ENCODE measurements at places on chromosomes 1 and 21.

- DNase-seq: no peak
These were observed 2.1 kb downstream of the GNAT2 start for GRCh38 chr1:109617291-109617801.

DNA sequence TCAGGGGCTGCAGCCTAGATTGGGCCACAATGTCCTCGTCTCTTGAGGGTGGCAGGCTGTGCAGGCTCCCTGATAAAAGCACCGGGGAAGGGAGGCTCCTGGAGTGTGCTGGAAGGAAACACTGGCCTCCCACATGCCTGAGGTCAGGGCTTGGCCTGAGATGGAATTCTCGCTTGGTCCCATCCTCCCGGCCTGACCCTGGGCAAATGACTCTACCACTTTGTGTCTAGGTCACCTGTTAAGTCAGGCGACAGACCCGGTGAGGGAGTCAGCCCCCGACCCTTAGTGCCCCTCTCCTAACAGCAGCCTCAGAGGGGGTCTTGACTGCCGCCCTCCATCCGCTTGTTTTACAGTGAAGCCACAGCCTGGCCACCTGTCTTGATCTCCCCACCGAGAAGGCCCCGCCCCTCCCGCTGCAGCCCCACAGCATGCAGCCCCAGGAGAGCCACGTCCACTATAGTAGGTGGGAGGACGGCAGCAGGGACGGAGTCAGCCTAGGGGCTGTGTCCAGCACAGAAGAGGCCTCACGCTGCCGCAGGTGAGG is 2.5 kb downstream of the SMIM1 start:
- no peak for DNase-seq

- DNase-seq: no peak
These were observed 500 bp upstream of the DOCK7 start for GRCh38 chr1:62688687-62689085.

DNA sequence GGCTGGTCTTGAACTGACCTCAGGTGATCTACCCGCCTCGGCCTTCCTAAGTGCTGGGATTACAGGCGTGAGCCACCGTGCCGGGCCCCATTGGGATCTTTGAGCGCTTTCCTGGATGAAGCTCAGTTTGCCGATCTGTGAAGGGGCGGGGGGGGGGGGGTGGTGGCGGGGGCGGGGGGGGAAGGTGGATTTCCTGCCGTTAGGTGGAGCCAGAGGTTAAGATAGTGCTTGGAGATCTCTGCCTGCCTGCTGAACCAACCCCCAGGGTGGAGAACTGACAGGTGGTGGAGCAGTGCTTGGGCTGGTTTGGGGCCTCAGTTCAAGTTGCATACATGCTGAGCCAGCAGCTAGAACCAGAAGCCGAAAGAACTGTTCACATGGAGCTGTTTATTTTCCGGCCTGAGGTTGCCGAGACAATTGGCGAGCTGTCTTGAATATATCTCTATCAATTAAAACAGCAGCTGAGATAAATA is 1.7 kb downstream of the TMCC2 start:
- DNase-seq: peak; percentile 72

DNA sequence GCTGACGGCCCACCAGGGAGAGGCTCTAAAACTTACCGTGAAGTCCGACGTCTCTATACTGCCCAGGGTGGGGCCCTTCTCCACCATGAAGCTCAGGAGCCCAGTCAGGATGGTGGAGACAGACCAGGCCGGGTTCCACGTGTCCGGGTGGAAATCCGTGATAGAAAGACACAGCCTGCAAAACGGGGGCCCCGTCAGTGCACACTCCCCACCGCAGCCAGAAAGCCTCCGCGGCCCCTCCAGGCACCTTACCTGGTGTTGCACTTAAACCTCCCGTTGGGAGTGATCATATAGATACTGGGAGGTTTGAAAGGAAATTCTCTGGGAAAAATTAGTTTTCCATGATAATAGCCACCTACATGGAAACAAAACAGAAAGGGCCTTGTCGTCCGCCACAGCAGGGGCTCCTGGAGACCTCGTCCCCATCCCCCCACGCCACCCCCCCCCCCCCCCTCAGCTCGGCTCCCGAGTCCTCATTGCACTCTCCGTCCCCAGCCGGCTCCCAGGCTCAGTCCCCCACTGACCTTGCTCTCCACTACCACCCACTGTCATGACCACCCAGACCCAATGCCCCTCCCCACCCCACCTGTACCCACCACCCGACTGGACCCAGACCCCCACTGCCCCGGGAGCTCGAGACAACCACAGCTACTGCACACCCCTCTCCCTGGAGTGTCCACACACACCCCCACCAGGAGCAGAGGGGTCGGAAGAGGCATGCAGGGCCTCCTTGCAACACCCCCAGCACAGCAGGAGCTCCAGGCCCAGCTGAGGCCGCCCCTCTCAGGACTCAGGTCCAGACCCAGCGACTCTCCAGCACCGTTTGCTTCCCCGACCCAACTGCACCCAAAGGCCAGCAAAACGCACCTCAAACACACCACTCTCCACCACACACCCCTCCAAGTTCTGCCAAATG is 10.7 kb upstream of the C1QTNF12 start:
- DNase-seq: no peak

- DNase-seq: no peak
These were observed 28.3 kb upstream of the ZNF326 start for GRCh38 chr1:89966656-89967055.

GRCh38 chr1:208923946-208924720 is 659.4 kb upstream of the CAMK1G start:
- no peak for DNase-seq

GRCh38 chr1:4724695-4725250 is 70.4 kb downstream of the AJAP1 start:
- DNase-seq: no peak

- DNase-seq: no peak
These were observed 377.4 kb downstream of the LTN1 start for GRCh38 chr21:28615276-28615675.

DNA sequence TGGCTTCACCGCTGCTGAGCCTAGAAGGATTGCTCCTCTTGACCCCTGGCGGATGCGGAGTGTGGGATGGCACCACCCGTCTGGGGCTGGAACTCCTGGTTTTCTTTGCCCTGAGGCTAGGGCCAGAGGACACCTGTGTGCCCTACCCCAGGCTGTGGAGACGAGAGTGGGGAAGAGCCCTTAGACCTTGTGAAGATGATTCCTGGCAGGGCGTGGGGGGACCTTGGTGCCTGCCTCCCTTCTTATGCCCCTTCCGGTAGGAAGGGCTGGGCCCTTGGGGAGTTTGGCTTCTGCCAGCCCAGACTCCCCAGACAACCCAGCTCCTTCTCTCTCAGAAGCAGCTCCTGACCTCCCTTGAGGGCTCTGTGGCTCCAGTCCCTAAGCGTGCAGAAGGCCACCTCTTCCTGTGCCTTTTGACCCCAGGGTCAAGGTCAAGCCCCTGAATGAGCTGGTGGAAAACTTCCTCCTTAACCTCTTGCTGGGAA is 891 bp downstream of the RPS6KA1 start:
- DNase-seq: no peak

GRCh38 chr1:156709757-156710489 is 4.5 kb upstream of the CRABP2 start:
- DNase-seq: no peak

- no peak for DNase-seq
These were observed 1398.6 kb downstream of the MRPL39 start for GRCh38 chr21:24208562-24209260.

DNA sequence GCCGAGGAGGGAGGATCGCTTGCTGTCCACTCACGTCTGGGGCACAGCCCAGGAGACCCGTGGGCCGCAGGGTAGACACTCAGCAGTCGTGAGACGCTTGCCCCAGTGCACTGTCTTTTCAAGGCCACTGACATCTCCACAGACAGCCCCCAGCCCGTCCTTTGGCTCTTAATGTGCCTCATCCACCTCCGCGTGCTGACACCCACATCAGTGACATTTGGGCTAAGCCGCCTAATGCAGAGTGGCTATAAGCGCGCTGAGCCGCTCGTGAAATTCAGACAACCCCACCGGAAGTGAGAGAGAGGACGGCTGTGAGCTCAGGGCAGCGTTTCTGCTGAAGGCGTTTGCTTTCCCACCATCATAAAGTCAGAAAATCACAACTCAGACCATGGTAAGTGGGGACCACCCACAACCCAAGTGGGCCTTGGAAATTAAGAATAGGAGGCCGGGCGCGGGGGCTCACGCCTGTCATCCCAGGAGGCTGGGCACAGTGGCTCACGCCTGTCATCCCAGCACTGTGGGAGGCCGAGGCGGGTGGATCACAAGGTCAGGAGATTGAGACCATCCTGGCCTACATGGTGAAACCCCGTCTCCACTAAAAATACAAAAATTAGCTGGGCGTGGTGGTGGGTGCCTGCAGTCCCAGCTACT is 8.4 kb downstream of the SLC35E2B start:
- DNase-seq: no peak

GRCh38 chr1:119911775-119912174 is 15.5 kb upstream of the ADAM30 start:
- DNase-seq: no peak

DNA sequence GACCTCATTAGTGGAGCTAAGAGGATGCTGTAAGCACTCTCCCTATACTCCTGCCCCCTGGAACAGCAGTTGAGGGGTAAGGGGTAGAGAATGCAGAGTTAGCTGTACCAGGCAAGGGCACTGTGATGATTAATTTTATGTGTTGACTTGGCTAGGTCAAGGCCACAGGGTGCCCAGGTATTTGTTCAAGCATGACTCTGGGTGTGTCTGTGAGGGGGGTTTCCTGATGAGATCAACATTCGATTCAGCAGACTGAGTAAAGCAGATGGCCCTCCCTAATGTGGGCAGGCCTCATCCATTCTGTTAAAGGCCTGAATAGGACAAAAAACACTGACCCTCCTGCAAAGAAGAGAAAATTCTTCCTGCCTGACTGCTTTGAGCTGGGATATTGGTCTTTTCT is 110.8 kb downstream of the KCND3 start:
- DNase-seq: no peak

GRCh38 chr1:203527013-203527412 is 33.1 kb downstream of the OPTC start:
- no peak for DNase-seq

GRCh38 chr1:219629296-219629880 is 16.5 kb upstream of the ZC3H11B start:
- DNase-seq: no peak

DNA sequence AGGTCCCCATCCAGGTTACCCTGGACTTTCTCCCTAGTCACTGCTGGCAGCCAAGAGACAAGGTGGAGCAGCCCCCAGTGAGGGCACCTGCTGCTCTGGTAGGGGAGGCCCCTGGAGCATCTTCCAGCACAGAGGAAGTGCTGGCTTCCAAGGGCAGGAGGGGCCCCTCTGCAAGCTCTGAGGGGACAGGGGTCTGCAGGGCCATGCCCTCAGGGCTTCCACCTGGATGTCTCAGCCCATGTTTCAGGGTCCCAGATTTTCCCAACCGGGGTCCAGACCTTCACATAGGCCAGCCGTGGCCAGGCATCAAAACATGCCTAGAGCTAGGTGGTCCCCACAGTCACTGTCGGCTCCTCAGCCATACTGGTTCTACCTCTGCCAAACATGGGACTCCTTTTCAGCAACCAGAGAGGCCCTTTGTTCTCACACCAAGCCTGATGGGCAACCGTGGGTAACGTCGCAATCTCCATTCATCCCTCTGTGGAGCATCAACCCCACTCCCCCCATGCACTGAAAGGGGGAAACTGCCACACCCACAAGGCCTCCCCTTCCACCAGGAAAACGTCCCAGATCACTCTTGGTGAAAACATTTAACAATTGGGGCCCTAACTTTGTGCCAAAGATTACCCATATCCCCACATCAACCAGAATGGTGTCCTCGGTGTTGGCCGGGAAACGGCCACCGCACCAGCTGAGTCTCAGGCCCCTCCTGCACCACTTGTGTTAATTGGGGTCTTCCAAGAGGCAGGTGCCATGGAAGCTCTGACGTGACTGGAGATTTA is 1.9 kb upstream of the COL6A2 start:
- no peak for DNase-seq

GRCh38 chr1:161137881-161138280 is 5.4 kb upstream of the DEDD start:
- DNase-seq: no peak

GRCh38 chr1:17119773-17120480 is 676 bp upstream of the PADI2 start:
- DNase-seq: no peak

DNA sequence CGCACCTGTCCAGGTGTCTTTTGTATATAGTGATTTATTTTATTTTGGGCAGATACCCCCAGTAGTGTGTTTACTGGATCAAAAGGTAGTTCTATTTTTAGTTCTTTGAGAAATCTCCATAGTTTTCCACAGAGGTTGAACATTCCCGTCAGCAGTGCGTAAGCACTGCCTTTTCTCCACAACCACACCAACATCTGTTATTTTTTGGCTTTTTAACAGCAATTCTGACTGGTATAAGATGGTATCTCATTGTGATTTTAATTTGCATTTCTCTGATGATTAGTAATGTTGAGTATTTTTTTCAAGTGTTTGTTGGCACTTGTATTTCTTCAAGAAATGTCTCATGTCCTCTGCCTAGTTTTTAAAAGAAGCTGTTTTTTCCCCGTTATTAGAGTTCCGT is 39.2 kb downstream of the FOXJ3 start:
- DNase-seq: no peak

All from activated naive CD4-positive, alpha-beta T cell treated with anti-CD3 and anti-CD28 coated beads, Interleukin-2, amount 50 U/mL, for 16 hours (primary cell).